ENCODE measurements at places on chromosomes 2 and 18.
A peak's percentile ranks its signal among the peaks of the same experiment; 100 is the strongest.

DNA sequence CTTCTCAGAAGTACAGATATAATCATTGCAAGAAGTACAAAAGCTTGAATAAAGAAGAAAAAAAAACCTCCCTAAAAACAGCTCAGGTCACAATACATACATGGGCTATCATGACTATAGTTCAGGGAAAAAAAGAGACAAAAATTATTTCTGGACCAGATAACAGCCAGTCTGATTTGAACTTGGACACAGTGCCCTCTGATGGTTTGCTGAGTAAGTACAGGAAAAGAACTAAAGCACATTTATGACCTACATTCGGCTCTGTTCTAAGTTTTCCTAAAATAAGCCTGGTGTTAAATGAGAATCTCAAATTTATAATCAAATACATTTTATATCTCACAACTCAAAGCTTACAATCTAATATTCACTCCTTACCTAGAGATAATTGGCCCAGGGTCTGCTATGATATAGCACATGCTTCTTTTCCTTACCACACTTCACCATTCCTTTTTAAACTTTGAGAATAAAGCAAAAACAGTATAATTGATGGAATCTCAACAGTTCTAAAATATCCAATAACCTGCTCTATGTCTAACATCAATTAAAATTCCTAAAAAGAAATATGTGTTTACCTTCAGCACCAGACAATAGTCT is 81.1 kb downstream of the RAPH1 start:
- DNase-seq, result peak; percentile 71

DNA sequence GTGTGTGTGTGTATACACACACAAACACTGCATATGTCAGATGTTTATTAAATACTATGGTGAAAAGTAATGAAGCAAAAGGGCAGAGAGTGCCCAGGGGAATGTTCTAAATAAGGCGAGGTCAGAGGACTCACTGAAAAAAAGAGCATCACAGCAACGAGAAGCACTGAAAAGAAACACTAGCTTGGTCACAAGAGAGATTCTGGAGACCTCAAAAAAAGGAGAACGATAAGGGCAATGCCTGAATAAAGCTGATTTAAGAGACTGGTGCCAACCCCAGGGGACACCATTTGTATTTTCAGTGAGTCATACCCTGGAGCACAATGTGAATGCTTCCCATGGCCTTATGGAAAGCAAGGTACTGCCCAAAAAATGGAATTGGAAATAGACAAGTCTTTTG is 14.5 kb downstream of the SLC40A1 start:
- peak; percentile 26 for DNase-seq

DNA sequence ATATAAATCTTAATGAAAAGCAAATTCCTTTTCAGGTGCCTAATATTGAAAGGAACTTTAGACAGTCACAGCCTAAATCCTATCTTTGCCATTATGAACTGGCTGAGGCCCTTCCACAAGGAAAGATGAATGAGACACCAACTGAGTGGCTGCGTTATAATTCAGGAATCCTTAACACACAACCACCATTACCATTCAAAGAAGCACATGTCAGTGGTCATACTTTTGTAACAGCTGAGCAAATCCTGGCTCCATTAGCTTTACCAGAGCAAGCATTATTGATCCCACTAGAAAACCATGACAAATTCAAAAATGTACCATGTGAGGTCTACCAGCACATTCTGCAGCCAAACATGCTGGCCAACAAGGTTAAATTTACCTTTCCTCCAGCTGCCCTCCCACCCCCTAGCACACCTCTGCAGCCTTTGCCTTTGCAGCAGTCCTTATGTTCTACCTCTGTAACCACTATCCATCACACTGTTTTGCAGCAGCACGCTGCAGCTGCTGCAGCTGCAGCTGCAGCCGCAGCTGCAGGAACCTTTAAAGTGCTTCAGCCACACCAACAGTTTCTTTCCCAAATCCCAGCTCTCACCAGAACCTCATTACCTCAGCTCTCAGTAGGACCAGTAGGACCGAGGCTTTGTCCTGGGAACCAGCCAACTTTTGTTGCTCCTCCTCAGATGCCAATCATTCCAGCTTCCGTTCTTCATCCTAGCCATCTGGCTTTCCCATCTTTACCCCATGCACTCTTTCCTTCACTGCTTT is 340.1 kb downstream of the ZNF804A start:
- DNase-seq, result no peak

- peak; percentile 12 for DNase-seq
These were observed 39.2 kb downstream of the SCN1A start for GRCh38 chr2:166088634-166089033.

DNA sequence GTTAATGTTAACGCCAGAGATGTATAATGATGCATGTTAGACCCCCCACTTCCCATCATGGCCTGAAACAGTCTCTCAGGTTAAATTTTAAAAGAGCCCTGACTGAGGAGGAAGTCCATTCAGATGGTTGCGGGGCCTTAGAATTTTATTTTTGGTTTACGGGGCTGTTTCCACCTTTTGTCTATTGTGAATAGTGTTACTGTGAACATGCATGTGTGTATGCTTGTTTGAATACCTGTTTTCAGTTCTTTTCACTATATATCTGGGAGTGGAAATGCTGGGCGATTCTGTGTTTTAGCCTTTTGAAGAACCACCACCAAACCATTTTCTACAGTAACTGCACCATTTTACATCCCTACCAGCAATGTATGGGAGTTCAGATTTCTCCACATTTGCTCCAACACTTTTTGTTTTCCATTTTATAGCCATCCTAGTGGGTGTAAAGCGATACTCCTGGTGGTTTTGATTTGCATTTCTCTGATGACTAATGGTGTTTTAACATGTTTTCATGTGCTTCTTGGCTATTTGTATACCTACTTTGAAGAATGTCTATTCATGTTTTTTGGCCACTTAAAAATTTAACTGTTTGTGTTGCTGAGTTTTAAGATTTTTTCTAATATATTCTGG is 133.0 kb downstream of the MYO3B start:
- DNase-seq, result no peak

DNA sequence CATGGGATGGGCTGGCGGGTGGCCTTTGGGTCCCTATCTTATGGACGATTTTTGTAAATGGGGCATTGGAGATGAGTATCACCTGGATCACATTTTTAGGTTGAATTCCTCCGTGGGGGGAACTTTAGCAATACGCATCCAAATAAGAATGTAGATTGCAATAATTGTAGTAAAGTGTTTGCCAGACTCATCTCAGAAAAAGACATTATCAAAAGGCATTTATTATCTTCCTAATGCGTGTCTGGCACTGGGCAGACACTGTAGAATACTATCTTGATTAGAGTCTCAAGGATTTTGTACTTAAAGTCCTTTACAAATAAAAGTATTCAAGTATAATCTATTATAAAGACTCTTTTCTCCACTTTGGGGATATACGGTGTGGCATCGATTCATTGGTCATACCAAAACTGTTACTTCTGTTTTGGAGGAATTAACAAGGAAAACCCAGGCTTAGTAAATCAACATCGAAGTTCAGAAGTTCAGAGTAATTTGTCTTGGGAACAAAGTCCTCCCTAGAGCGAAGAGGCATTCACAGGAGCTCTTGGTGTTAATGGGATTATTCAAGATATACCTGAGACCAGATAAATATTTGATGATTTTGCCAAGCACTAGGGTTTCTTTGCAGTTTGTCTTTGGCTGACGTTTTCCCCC is 578 bp upstream of the ACKR3 start:
- DNase-seq, result no peak

DNA sequence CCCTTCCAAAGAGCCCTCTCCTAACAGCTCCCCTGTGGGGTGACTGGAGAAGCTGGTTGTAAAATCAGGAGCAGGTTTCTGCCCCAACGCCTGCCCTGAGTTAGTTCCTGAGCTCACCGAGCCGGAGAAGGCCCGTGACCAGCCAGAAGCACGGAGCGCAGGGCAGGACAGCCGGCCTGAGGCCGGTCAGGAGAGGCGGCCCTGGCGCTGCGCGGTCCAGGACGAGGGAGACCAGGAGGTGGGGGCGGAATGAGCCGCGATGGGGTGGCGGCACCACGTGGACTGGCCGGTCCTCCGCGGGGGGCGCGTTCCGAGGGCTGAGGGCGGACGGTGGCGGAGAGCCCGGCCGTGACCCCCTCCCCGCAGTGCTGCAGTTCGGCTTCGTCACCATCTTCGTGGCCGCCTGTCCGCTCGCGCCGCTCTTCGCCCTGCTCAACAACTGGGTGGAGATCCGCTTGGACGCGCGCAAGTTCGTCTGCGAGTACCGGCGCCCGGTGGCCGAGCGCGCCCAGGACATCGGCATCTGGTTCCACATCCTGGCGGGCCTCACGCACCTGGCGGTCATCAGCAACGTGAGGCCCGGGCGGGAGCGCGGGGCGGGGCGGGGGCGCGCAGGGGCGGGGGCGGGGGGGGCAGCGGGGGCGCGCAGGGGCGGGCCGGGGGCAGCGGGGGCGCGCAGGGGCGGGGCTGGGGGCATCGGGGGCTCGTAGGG is 29.0 kb downstream of the ANO7 start:
- peak; percentile 52 for DNase-seq

- DNase-seq, result peak; percentile 79
These were observed at the start of gene CHN1 for GRCh38 chr2:175004980-175005732. Gene CHN1 (minus strand): TSS chr2:175005381. CDS start chr2:175004912, 469 bp downstream.

- DNase-seq, result no peak
These were observed 77.3 kb upstream of the RPL31 start for GRCh38 chr2:100924520-100925451.

GRCh38 chr18:183769-184168 is 25.4 kb downstream of the USP14 start:
- DNase-seq, result no peak

DNA sequence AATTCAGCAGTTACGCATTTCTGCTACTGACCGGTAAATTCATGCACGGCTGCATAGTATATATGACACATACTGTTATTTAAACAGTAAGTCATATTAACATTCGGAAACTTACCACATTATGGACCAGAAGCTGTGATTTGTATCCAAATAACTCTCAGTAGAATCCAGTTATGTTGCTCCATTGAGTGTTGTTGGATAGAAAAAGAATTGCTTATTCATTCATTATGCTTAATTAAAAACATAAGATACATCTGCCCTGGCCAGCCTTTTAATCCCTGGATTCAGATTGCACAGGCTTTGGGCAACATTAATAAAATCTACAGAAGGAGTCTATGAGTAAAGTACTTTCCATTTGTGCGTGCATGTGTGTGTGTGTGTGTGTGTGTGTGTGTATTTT is 111.3 kb downstream of the CPS1 start:
- DNase-seq, result no peak

DNA sequence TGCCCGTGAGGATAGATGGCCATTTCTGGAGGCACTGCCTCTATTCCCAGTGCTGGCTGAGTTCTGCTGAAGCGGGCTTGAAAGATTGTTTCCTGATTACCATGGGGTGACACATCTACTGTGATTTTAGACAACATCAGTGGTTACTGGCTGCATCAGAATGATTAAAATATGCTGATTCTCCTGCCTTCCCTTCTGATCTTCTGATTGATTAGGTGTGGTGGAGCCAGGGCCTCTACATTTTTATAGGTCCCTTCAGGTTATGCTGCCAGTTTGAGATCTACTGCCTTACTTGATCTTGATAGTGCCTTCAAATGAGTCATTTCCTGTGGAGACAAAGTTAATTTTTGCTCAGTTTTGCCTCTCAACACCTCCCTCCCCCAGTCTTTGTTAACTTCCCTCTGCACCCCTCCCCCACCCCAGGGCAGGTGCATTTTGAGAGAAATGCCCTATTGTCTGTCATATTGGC is 31.6 kb upstream of the SNORC start:
- DNase-seq, result peak; percentile 90

- DNase-seq, result no peak
These were observed 78.0 kb downstream of the MARCHF4 start for GRCh38 chr2:216294305-216294704.

GRCh38 chr2:18396329-18397010 is 164.0 kb downstream of the RDH14 start:
- no peak for DNase-seq

DNA sequence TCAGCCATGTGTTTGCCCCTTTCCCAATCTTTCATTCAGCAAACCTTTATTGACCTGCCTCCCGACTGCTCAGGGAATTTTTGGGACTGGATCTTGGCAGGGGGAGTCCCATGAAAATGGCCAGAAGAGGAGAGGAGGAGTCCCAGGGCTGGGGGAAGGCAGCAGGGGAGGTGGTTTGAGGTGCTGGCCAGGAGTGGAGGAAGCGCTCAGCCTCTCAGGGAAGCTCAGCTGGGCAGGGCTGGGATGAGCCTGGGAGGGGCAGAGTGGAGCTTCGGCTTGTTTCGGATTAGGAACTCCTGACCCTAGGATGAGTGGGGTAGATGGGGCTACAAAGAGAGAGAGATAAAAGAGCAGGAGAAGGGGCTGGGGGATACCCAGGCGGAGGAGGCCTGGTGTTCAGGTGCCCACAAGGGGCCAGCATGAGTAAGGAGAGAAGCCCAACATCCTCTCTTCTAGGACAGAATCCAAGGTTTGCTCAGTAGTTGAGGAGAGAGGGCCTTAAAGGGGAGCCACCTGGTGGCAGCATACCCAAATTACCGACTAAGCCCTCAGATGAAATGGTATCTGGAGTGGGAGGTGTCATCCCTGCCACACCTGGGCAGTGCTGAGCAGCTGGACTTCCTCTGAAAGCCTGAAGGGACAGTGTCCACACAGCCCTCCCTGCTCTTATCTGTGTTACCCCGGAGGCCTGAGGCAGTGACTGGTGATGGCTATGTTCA is 91.1 kb downstream of the INHBB start:
- DNase-seq, result peak; percentile 60

DNA sequence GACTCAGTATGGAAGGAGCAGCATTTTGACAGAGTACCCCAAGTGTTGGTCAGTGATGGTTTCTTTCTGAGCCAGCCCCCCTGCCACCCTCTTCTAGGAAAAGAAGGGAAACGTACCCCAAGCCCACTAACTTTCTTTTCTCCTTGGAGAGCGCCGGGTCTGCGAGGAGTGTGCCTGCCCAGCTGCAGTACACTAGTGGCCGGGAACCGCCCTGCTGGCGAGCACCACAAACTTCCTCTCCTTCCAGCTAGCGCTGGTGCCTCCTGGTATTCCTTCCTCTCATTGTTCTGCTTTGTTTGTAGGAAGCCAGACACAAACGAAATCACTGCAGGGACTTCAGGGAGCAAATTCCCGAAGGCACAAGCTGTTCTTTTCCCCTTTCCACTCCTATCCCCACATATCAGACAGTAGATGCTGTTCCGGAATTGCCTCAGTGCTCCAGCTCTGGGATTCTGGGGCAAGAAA is 1.8 kb downstream of the CCDC85A start:
- DNase-seq, result peak; percentile 7

GRCh38 chr2:128513961-128514283 is 195.3 kb upstream of the HS6ST1 start:
- peak; percentile 76 for DNase-seq
